CD4-positive, alpha-beta T cell treated with Interleukin-17A for 4 hours (primary cell): ENCODE measurements at places on chromosomes 16 and 17.
A peak's percentile ranks its signal among the peaks of the same experiment; 100 is the strongest.

DNA sequence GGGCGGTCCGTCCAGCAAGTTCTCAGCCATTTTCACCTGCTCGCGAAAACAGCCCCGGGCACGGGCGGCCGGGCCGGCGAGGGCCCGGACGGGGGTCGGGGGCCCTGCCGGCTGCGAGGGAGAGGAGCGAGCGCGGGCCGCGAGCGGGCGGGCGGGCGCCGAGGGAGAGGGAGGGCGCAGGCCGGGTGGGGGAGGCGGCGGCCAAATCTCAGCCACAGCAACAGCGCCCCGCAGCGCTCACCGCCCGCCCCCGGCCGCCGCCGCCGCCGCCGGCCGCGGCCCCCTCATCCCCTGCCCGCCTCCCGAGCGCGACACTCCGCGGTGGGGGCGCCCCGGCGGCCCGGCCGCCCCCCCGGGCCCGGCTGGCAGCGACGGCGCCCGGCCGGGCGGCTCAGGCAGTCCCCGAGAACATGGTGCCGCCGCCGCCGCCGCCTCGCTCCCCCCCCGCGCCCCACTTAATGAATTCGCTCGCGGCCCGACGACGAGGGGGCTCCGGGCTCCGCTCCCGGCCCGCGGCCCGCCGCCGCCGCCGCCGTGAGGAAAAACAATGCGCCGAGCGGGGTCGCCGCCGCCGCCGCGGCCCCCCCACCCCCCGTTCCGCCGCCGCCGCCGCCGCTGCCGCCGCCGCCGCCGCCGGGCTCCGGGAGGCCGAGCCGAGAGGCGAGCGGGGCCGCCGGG, 487 bp downstream of the CREBBP start:
- DNase-seq, result peak; percentile 82

GRCh38 chr16:19783363-19784182, 65.5 kb downstream of the IQCK start:
- DNase-seq, result no peak

GRCh38 chr17:42700586-42701289, 18.4 kb downstream of the CNTNAP1 start:
- DNase-seq, result no peak

DNA sequence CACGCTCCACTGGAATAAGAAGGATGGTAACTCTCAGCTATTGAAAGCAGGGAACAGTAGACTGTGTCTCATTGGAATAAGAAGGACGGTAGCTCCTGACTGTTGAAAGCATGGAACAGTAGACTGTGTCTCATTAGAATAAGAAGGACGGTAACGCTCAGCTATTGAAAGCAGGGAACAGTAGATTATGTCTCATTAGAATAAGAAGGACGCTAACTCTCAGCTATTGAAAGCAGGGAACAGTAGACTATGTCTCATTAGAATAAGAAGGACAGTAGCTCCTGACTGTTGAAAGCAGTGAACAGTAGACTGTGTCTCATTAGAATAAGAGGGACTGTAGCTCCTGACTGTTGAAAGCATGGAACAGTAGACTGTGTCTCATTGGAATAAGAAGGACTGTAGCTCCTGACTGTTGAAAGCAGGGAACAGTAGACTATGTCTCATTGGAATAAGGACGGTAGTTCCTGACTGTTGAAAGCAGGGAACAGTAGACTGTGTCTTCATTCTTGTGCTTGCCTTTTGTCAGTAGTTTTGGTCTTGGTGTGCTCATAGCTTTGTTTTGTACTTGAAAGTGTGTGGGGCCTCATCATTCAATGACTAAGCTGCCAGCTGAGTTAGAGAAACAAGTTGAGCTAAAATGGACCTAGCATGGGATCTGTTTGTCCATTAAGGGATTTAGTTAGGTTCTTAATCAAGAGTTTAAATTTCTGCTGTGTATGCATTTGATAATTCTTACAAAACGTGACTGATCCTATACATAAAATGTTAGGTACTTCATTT, 58.5 kb downstream of the BANP start:
- no peak for DNase-seq

GRCh38 chr17:80416940-80417293, 1.9 kb downstream of the ENDOV start:
- no peak for DNase-seq

- no peak for DNase-seq
These were observed 39.8 kb upstream of the TMC5 start for GRCh38 chr16:19377864-19378263.

DNA sequence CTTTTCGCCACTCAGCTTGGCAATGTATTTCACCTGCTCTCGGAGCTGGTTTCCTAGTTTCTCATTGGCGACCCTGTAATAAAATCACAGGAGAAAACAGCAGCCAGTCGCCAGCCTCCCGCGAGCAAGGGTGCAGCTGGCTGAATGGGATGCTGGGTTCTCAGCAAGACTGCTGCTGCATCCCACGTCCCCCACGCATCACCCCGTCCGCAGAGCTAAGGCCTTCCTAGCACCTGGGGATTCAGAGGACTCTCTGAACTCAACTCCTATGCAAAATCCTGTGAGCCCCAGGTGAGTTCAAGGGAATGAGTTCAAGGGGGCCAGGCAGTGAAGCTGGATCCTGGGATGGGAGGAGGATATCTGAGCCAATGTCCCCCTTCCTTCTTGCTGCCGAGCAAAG, 29.3 kb downstream of the DHX38 start:
- no peak for DNase-seq

DNA sequence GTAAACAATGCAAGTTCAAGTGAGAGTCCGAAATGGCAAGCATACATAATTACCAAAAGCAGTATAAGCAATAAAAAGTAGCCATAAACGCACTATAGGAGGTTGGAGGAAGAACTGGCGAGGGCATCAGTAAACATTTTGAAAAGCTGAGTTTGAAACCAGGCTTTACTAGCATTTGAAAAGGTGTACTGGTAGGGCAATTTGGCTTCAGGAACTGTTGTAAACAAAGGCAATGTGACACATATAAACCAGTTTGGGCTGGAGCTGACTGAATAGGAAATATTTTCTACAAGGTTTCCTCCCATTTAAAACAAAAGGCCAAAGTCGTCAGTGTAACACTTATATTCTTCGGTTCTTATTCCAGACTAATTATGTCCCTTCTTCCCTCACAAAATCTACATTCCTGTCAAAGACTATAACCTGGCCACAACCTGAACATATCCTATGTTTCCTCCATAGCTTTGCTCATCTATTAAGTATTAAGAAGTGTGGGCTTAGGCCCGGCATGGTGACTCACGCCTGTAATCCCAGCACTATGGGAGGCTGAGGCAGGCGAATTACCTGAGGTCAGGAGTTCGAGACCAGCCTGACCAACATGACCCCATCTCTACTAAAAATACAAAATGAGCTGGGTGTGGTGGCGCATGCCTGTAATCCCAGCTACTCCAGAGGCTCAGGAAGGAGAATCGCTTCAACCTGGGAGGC, 7.8 kb downstream of the CBX1 start:
- DNase-seq, result no peak

- no peak for DNase-seq
These were observed 5.8 kb downstream of the SOCS1 start for GRCh38 chr16:11250091-11250785.

DNA sequence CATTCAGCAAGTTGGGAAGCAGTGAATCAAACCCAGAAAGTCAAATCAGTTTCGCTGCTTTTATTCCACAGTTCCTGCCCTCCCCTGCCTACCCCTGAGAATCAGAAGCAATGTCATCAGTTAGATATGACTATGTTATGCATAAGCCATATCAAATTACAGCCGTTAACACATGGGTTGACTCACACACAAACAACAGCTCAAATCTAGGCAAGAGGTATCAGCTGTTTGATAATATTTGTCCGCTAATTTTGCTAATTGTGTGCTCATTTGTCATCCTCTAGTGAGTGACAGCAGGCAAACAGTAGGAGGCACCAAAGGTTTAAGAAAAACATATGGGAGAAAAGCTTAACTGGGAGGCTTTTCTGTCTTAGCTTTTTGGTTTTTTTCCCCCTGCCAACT, 327.4 kb upstream of the CCL2 start:
- DNase-seq, result no peak

DNA sequence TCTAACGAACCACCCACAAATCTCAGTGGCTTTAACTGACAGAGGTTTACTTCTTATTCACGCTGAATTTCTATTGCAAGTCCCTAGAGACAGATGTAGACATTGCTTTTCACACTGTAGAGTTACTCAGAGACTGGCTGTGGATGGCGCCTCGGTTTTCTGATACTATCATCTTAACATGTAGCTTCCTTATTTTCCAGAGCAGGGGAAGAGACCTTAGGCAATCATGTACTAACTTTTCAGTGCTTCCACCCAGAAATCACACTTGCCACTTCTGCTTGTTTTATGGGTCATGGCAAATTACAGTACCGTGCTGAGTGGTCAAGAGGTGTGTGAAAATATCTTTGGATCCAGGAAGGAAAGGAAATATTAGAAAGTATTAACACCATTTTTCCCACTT, 65.4 kb downstream of the MAF start:
- DNase-seq, result no peak

GRCh38 chr17:43373356-43373755, 25.4 kb upstream of the ARL4D start:
- no peak for DNase-seq

GRCh38 chr17:35255316-35255715, 12.4 kb downstream of the SLFN5 start:
- DNase-seq, result no peak
